Left kidney (tissue), 8 donors: ENCODE measurements at places on chromosomes 5 and 9. TPM values are rescaled to one million over a fixed set of nuclear protein-coding genes. Genes with fewer than 3 reads are reported as not detected.

DNA sequence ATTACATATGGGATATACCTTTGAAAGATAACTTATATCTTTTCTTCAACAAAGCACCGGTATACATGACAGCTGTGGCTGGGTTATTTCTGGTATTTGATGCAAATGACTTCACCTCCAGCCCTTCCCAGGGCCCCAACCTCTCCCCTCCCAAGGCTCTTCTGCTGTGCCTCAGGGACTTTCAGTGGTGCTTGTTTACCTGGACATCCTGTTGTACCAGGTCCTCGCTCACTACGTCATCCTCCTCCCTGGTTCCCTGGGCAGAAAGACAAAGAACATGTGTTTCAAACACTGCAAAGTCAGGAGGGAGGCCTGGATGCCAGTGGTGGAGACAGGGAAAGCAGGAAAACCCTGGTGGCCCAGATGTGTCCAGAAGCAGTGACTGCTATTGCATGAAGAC lies 23.4 kb downstream of the ANXA6 start:
- no peak for DNase-seq

- no peak for DNase-seq
These were observed 108.9 kb downstream of the IZUMO3 start for GRCh38 chr9:24436761-24437160.

DNA sequence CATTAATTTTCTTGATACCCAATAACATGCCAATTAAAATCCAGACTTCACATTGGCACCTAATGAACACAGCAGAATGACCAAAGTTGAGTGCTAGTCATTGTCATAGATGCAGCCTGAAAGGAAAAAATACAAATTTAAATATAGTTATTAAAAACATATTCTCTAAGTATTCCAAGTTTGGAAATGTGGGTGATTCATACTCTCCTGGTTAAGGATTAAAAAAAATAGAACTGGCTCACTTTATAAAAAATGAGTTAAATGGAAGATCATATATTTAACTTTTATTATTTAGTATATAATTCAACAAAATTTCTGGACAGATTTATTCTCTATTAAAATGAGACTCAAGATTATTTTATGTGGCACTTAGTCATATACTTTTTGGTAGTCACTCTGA lies 33.2 kb upstream of the RICTOR start:
- no peak for DNase-seq

- DNase-seq, result no peak
These were observed 147.1 kb downstream of the ZNF608 start for GRCh38 chr5:124599028-124599973.

DNA sequence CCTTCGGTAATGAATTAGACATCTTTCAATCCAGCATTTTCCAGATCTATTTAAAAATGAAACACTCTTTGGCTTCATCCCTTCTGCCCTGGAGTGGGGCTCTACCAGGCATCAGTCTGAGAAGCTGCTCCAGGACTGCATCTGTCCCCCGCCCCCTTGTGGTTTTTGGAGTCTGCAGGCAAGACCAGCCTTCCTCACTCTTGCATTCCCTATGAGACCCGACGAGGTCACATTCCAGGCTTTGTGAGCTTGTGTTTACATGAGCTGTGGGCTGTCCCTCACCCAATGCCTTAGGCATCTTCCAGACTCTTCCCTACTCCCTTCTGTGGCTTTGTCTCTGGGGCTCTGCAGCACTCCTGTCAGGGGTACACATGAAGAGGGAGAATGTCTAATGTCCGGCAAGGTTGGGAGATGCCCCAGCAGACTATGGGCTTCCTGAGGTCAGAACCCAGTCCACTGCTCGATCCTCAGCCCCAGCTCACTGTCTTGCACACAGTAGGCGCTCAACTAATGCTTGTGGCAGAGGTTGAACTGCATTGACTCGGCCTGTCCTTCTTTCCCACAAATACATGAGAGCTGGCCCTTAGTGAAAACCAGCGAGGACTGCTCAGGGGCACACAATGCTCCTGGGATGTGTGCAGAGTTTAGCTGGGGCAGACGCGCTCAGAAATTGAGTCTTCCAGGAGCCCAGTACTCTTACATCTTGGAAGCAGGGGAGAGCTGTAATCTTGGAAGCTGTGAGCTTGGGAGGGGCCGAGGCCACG lies 11.7 kb upstream of the GADD45G start:
- no peak for DNase-seq

DNA sequence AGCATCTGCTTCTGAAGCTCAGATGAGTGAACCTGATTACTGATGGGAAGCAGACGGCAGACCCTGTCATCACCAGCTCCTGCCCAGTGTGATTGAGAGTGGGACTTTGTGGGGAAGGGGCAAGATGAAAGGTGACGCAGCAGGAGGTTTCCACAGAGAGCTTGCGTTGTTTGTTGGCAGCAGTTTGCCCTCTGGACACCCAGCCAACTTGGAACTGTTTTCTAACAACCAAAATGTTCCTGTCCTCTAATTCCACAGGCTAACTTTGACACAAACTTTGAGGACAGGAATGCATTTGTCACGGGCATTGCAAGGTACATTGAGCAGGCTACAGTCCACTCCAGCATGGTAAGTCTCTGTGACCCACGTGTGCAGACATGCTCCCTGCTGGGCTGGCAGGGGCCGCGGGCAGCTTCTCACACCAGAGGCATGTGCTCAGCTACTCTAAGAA lies 20.9 kb downstream of the CYFIP2 start:
- DNase-seq, result no peak

The LECT2 gene
- 5.2 TPM for polyA plus RNA-seq

DNA sequence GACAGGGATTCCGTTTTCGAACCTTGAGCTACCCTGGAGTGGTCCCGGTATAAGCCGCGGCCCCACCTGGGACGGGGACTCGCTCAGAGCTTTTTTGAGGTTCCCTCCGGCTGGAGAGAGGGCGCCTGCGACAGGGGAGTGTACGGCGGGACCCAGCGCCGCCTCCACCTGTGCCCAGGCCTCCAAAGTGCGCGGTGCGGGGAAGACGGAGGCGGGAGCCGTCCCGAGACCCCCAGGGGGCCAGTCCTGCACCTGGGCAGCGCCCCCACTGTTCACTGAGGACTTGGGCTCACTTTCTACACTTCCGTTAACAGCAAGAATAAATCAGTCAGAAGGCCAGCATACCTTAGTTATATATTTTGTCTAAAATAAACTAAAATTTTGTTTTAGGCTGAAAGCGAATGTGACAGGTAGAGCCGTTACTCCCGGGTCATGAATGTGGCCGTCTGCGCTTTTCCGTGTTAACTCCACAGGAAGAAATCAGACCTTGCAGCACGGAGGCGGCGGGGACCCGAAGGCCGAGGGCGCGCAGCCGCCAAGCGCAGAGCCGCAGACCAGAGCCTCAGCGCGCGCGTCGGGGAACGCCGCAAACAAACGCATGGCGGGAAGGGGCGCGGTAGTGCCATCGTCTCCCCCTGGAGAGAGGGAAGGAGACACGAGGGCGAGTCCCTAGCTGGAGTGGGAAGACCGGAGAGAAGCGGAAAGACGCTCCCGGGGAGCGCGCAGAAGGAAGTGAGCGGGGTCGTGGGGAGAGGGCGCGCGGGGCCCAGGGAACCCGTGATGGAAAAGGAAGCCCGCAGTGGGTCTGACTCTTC lies 14.1 kb downstream of the TRIM7 start:
- no peak for DNase-seq

DNA sequence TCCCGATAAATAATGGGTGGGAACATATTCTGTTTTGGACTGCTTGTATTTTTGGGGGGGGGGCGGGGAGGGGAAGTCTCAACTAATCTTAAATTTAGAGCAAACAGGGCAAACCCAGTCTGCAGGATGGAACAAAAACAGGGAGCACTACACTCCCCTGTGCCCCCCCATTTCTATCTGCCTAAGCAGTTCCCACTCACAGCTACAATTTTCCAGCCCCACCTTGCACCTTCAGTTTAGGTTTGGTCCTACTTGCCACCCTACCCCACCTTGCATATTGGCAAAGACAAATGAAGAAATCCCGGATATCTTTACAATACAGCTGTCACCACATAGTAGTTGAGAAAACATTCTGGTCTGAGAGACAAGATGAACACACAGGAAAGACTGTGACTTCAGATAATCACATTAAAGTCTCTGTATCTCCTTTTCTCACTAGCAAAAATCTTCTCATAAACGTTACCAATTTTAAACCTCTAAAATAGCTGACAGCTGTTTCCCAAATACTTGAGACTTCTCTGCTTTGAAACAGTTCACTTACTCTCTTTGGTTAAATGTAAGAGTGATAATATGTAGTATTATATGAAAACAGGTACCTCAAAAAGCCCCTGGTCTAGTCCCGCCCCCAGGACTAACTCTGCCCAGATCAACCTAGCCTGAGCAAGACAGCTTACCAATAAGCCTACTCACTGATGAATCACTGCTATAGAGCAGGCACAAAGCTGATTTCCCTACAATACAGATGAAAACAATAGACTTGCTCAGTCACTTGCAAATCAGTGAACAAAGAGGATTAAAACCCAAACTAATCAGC lies 5.2 kb upstream of the RAPGEF6 start:
- DNase-seq, result no peak

DNA sequence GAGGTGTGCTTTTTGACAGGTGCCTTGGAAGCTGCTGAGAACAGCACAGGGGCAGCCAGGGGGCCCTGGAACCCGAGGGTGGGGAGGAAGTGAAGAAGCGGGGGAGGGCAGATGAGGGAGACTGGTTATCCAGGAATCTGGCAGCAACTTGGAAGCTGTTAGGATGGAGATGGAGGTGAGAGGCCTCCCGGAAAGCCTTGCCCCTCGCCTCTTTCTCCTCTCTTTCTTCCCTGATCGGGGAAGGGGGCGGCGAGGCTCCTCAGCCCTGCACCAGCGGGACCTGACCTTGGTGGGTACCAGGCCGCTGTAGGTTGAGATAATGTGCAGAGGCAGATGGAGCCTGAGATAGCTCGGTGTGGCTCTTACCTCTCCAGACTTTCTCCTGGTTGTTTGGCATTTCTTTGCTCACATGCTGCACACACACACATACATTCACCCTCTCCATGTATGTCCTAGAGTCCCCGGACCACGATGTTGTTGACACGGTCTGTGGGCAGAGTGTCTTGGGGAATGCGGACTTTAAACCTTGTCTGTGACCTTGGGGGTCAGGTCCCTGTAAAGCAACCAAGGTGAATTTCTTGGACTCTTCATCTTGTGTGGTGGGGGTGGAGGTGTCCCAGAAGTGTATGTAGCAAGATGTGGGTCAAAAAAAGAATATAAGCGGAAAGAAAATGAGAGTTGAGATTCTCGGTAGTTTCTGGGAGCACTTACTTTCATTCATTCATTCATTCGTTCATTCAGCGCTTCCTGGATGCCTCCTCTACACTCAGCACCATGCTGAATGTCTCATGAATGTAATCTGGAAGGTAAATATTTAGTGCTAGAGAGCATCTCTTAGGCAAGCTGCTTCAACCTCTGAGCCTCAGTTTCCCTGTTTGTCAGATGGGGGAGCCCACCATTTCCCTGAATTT lies 1.6 kb downstream of the WWC1 start:
- no peak for DNase-seq

The TIMD4 gene
- polyA plus RNA-seq, result 0.68 TPM

GRCh38 chr5:163565931-163566608 lies 60.7 kb downstream of the MAT2B start:
- no peak for DNase-seq

The LRRC14B gene
- polyA plus RNA-seq, result not detected

- no peak for DNase-seq
These were observed 177.6 kb downstream of the NNT start for GRCh38 chr5:43780586-43780985.

The CHSY3 gene
- polyA plus RNA-seq, result 5.0 TPM

- no peak for DNase-seq
These were observed 22.5 kb downstream of the APBA1 start for GRCh38 chr9:69649566-69650250.

DNA sequence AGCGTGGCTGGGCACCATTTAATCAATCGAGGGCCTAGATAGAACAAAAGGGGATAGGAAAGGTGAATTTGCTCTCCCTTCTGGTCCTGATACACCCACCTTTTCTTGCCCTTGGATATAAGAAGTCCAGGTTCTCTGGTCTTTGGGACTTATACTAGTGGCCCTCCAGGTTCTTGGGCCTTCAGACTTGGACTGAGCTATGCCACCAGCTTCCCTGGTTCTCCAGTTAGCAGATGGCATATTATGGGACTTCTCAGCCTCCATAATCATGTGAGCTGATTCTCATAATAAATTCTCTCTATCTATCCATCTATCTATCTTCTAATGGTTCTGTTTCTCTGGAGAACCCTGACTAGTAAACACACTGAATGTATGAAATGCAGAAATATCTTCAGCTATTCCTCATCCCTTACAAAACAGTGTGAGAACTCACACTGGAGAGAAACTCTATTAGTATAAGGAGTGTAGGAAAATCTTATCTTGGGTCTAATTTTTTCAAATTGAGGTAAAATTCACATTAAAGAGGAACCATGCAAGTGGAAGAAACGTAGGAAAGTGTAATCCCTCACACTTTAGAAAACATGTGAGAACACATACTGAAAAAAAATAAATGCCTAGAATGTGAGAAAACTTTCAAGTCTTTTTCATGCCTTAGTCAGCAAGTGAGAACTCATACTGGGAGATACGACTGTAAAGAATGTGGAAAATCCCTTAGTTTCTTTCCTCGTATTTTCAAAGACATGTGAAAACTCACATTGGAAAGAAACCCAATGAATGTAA lies 15.5 kb downstream of the PCDHB15 start:
- no peak for DNase-seq

DNA sequence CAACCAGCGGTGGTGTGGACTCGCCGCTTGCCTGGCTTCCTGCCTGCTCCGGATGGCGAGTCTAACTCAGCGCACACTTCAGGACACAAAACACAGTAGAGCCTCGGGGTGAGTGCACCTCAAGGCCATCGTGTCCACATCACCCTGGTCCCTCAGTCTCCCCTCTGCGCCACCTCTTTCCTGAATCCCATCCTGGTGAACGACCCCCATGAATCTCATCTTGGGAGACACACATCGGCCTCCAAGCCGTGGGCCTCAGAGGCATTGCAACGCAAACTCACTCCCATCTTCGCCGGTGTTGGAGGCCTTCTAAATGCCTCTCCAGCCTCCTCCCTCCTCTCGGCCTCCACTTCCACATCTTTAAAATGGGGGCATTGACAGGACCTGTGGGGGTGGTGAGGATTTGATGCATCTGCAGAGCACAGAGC lies 124.3 kb downstream of the COL23A1 start:
- no peak for DNase-seq

- DNase-seq, result no peak
These were observed 146.4 kb upstream of the RETREG1 start for GRCh38 chr5:16763211-16763610.

GRCh38 chr9:26524267-26524666 lies 368.3 kb downstream of the CAAP1 start:
- DNase-seq, result peak; percentile 58

GRCh38 chr9:126722252-126722921 lies 82.5 kb upstream of the ZBTB43 start:
- DNase-seq, result peak; percentile 88

- DNase-seq, result no peak
These were observed 251.7 kb downstream of the DENND1A start for GRCh38 chr9:123678038-123678877.

The FCHO2 gene
- 32.7 TPM for polyA plus RNA-seq

DNA sequence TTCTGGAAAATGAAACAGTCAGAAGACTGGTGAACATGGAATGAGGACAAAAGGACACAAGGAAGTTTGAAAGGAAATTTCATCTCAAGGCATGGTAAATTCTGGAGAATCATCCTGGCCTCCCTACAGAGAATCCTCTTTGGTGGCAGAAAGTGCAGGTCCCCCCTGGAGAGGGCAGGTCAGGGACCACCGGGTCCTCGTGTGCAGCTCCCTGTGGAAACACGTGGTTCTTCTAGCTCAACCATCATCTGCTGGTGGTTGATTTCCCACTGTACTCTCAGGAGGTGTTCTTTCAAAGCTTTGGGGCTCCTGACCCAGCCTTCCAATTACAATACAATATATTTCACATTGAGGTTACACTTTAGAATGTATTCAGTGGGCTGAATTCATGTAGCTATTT lies 2.6 kb upstream of the GTF3C5 start:
- DNase-seq, result no peak

The TUSC1 gene
- 14.9 TPM for polyA plus RNA-seq

GRCh38 chr9:107694390-107694789 lies 204.8 kb upstream of the KLF4 start:
- DNase-seq, result no peak
